Left renal cortex interstitium (tissue), 4 donors: ENCODE measurements at places on chromosomes 1 and 21.

DNA sequence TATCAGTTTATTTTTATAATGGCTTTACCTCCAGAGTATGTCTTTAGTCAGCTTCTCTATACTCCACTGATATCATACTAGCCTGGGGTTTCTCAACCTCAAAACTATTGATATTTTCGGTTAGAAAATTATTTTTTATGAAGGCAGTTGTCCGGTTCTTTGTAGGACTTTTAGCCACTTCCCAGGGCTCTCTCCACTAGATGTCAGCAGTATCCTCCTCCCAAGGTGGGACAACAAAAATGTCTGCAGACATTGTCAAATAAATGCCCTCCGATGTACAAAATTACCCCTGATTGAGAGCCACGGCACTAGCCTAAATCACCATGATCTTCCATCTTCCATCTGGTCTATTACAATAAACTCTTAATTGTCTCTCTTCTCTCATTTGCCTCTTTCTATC lies 4.1 kb upstream of the GRIK1 start:
- no peak for DNase-seq

- DNase-seq, result no peak
These were observed 231.3 kb downstream of the SETD4 start for GRCh38 chr21:35829067-35829466.

GRCh38 chr1:41632781-41633575 lies 148.5 kb upstream of the EDN2 start:
- no peak for DNase-seq

DNA sequence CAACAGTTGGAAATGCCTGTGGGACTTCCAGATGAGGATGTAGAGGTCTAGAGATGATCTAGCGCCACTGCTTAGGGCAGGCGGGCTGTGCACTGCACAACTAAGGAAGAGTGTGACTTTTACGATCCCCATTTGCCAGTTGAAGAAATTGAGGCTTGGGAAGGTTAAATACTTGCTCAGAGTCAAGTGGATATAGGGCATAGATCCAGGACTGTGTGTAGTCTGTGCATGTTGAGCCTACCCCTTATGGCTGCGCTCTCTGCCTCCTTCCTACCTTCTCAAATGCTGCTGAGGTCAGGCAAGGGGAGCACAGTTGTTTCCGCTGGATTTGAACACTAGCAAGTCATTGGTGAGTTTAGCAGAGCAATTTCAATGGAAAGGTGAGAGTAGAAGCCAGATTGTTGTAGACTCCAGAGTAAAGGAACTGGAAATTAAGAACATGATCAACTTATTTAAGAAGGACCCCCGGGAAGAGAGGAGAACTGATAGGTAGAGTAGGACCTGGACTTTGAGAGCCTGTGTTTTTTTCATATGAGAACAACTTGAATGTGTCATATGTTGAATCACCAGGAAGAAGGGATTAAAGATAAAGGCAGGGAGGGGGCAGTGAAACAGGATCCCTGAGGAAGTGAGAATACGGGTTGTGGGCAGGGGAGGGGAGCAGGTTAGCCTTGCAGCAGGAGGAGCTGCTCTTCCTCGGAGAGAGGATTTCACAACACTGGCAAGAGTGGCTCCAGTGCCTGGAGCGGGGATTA lies 2.7 kb downstream of the CAPN2 start:
- no peak for DNase-seq

GRCh38 chr1:197557302-197557701 lies 218.0 kb downstream of the DENND1B start:
- no peak for DNase-seq

DNA sequence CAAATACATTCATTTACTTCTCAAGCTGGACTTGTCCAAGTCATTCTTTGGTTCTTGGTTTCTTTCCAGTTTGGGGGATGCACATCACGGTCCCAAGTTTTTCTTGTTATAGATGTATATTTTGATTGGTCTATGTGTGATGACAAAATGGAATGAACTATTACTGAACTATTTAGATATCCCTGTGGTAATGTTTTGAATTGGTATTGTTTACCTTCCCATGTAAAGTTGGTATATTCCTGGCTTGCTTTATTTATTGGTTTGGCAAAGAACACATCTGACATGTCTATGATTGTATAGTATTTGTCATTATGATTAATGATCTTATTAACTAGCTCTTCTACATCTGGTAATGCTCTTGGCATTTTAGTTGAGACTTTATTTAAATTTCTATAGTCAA lies 22.4 kb upstream of the ZNF692 start:
- DNase-seq, result no peak

- no peak for DNase-seq
These were observed 23.3 kb downstream of the CNIH4 start for GRCh38 chr1:224380003-224380402.

DNA sequence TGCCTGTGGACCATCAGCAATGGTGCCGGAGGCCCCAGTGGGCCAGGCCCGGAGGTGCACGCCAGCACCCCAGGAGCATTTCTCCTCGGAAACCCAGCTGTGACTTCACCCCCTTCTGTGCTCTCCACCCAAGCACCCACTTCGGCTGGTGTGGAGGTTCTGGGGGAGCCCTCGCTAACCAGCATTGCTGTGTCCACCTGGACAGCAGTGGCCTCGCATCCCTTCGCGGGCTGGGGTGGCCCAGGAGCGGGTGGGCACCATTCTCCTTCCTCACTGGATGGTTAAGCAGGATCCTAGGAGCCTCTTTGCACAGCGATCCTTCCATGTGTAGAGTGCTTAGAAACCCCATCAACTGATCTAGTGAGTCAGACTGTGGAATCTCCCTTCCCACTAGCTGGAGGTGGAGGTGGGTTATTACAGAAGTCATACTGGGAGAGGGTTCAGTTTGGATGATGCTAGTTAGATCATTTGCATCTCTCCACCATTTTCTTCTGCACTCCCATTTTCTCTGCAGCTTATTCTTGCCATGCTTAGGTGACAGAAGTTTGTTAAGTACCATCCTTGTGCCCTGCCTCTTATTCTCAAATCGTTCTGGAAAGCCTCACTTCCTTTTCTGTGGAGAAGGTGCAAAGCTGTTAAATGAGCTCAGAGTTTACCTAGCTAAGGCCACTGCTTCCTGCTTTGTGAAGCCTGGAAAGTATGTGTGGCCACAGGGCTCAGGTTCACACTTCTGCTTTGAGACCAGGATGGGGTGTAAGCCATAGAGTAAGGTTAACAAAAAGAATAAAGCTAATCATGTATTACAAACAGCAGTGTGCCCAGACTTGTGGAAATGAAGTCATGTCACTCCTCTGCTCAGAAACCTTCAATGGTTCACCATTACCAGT lies 32.3 kb downstream of the TBX19 start:
- DNase-seq, result no peak

GRCh38 chr1:87648323-87649119 lies 319.8 kb downstream of the LMO4 start:
- DNase-seq, result no peak

DNA sequence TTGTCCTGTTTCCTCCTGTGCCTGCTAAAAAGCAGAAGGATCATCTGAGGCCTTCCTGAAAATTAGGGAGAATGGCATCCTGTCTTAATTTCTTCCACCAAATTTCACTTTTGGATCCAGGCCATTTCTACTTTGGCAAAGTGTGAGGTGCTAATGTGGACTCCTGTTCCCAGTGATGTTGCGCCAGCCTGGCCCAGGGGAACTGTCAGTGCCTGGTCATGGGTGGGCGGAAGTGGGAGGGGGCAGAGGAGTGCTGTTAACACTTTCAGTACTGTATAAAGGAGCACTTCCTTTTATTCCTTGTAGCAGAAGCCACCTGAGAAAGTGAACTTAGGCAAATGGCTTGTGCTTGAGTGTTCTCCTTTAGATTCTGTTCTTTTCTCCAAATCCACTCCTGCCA lies 19.9 kb downstream of the ELAPOR1 start:
- DNase-seq, result no peak

DNA sequence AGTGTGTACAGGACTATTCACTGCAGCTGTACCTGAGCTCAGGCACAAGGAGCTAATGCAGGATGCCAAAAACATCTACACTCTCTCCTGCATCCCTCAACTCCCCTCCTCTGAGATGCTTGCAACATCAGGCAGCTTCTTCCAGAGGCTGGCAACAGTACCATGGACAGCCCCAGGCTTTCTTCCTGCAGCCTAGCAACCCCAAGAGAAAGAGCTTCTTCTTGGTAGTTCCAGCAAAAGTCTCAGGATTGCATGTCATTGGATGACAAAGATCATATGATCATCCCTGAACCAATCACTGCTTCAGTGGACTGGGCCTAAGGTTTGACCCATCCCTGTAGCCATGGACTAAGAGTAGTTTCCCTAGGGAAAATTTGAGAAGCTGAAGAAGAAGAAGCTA lies 46.7 kb downstream of the CAMK2N1 start:
- no peak for DNase-seq

- DNase-seq, result no peak
These were observed 95.5 kb downstream of the NGF start for GRCh38 chr1:115242543-115242942.

GRCh38 chr1:33460947-33461629 lies 11.4 kb upstream of the ZSCAN20 start:
- DNase-seq, result no peak

DNA sequence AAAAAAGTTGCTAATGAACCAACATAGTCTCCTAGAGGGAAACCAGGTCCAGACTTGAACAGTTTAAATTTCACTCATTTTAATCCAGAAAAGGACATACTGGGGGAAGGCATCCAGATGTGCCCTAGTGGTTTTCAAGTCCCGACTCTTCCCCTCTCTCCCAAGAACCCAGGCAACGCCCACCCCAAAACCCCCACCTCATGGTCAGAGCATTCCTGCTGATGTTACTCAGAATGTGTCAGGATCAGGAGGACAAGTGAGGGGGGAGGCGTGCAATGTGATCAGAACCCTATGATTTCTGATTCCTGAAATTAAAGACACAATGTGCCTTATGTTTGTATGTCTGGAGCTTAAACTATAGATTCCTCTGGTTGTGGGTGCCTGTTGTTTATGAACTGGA lies 1.6 kb upstream of the CTSK start:
- no peak for DNase-seq

DNA sequence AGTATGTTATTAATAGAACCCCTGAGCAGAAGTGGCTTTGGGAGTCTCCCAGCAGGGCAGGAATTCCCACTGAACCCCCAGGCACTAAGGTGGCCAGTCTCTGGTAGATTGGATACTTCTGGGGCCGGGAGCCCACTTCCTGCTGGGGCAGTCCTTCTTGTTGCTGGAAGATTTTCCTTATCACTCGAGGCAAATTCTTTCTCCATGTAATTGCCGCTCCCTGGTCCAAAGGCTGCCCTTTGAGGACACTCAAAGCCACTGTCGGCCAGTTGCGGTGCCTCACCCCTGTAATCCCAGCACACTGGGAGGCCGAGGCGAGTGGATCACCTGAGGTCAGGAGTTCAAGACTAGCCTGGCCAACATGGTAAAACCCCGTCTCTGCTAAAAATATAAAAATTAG lies 22.6 kb upstream of the TNFRSF1B start:
- no peak for DNase-seq

GRCh38 chr1:163291461-163291860 lies 30.3 kb upstream of the NUF2 start:
- no peak for DNase-seq

- DNase-seq, result no peak
These were observed 17.0 kb downstream of the C1orf159 start for GRCh38 chr1:1098681-1099421.

- no peak for DNase-seq
These were observed 754.6 kb downstream of the MRPL39 start for GRCh38 chr21:24852610-24853195.

- peak; percentile 29 for DNase-seq
These were observed 156.7 kb downstream of the NR5A2 start for GRCh38 chr1:200184196-200184595.

GRCh38 chr1:94549706-94550105 lies 8.1 kb upstream of the F3 start:
- no peak for DNase-seq

- no peak for DNase-seq
These were observed 6.2 kb upstream of the OSCP1 start for GRCh38 chr1:36456391-36456928.

DNA sequence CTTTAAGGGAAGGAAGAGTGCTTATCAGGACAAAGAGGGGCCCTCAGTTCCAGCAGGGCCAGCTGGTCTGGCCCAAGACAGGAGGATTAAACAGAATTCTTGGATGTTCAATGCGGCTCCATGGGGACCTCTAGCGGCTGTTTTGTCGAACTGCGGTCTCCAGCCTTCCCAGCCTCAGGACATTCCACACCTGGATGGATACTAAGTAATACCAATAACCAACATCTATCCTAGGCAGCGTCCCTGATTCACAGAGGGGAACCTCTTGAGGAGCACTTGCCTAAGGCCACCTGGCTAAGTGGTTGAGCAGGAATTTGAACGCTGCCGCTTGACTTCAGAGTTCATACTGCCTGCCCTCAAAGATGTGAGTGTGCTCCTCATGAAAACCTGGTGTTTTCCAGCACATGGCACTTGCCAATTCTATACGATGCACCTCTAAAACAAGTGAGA lies 15.5 kb upstream of the CD247 start:
- DNase-seq, result no peak

DNA sequence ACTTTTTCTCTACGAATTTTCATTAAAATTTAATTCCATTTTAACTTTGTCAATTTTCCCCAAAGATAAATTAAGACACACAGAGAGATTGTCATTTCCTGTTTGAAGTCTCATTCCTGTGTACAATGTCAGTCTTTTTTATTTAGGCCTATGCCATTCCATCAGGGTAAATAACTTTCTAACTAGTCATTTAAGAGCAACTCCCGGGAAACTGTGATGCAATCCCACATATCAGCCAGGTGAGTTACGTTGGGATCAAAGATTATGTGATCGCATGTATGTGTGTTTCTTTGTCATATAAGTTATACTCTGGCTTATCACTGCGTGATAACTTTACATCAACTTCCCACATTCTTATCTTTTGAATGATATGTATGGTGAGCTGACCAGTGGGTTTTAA lies 86.1 kb upstream of the S1PR1 start:
- no peak for DNase-seq

DNA sequence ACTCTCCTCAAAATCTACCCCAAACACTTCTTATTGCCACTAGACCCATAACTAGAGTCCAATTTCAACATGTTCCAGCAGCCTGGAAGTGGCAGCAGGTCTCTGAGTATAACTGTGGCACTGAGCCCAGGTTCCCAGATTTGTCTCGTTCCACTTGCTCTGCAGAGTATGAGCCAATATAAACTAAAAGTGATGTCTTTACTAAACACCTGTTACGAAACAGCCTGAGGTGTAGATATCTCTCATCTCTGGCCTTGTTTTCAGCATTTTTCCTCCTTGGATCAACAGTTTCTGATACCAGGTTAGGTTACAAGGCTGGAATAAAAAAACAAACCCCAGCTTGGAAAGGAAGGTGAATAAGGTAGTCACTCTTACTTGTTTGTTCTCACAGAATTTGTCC lies 25.2 kb upstream of the PRDX6 start:
- DNase-seq, result no peak

GRCh38 chr1:244286341-244286740 lies 165.4 kb downstream of the ADSS2 start:
- DNase-seq, result no peak

- no peak for DNase-seq
These were observed 11.5 kb upstream of the KCNAB2 start for GRCh38 chr1:6033986-6034749.

- no peak for DNase-seq
These were observed 72.0 kb downstream of the EPB41 start for GRCh38 chr1:28986306-28986910.
